ENCODE measurements at places on chromosomes 4 and X.

DNA sequence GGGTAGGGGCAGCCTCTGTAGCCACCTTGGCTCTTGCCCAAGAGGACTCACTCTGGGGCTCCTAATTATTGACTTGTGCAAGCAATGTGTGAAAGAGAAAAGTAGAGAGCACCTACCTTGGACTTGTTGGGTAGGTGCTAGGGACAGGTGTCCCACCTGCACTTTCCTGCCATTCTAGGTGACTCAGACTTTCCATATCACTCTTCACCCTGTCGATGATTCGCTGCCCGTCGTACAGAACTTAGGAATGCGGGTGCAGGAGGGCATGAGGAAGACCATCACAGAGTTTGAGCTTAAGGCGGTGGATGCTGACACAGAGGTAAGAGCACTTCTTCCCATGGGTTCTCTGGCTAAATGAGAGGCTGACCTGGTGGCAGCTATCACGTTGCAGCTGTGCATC, 87.3 kb upstream of the ANXA3 start:
- DNase-seq, result no peak

GRCh38 chr4:38868059-38868960, 704 bp downstream of the FAM114A1 start:
- no peak for DNase-seq

DNA sequence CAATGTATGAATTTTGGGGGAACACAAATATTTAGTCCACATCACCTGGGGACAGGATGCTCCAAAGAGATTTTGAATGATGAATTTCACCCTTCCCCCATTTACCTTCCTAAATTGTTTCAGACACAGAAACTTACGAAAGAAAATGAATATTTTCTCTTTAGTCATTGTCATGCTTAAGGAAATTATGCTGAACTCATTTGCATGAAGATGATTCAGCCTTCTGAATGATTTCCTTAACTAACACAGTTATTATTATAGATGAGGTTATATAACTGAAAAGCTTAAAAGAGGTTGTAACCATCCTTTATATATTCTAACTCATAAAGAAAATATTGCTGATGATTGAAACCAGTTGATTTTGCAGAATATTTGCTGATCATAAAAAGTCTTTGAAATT, 61.1 kb downstream of the KCNIP4 start:
- DNase-seq, result no peak

- no peak for DNase-seq
Observed at GRCh38 chrX:24229400-24229879, 79.9 kb downstream of the ZFX start.

- no peak for DNase-seq
Observed at GRCh38 chrX:101347859-101348451, 587 bp downstream of the TIMM8A start.

DNA sequence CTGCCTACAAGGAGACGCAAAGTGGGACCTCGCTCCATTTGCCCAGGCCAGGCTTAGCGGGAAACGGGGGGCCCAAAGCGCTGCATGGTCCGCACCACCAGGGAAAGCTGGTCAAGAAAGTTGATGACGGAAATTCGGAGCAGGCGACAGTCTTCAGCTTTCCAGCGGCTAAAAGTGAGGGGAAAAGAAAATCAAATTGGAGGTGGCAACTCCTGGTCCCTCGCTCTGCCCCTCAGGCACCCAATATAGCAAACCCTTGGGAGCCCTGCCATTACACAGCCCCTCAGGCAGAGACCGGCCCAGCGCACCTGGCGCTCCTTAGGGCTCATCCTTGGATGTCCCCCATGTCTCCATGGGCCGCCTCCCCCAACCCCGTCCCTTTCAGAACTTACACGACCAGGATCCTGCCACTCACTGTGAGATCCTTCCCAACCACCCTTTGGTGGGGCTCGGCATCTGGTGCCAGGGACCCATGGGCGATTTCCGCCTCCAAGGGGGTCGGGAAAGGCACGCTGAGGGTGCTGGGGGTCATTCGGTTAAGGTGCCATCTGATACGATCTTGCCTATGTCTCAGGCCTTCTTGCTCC, 1.1 kb downstream of the LAGE3 start:
- DNase-seq, result no peak

DNA sequence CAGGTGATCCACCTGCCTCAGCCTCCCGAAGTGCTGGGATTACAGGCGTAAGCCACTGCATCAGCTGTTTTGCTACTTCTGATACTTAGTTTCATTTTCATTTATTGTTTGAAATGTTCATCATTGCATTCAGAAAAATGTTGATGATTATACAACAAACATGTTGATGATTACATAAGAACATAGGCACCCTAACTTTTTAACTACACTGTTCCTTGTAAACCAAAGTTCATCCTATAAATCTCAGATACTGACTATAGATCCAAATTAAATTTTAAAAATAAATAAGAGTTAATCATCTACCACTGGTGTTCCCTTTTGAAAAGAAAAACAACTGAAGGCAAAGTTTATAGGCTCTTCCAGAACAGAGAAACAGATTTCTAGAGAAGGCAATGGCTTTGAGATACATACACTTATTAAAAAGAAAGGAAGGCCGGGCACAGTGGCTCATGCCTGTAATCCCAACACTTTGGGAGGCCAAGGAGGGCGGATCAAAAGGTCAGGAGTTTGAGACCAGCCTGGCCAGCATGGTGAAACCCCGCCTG, 23.4 kb downstream of the TRIM75 start:
- no peak for DNase-seq

GRCh38 chrX:109720947-109721346, 12.1 kb downstream of the ACSL4 start:
- DNase-seq, result no peak

GRCh38 chr4:3046162-3046561, 28.2 kb downstream of the HTT-AS start:
- DNase-seq, result no peak

DNA sequence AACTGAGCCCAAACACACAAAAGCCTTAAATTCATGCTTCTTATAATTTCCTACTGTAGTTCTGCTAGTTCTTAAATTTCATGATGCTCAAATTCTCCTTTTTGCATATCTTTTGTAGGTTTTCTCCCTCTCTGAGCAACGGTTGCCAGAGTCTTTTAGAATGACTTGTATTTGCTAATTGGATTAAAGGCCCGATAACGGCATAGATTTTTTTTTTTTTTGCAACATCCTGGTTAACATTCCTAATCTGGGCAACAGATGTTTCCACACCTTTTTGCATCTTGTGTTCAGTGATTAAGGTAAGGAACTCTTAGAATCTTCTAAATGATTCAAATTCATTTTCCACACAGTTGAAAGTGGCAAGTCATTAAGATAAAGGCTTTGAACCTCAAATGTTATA, 66.3 kb upstream of the ADGRG2 start:
- no peak for DNase-seq

DNA sequence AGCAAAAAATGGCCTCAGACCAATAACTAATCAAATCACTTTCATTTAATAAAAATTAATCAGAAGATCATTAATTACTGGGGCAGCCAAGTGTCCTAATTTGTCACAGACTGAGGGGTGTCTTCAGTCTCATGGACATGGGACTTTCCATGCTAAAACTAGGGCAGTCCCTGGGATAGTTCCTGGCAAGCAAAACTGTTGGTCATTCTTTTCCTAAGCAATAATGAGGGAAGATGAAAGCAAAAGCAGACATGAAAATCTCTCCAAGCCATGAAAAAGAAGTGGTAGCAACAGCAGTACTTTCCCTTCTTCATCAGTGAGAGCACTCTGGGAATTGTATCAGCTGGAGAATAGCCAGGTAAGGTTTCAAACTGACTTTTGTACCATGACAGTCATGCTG, 3.7 kb upstream of the ANTXR2 start:
- no peak for DNase-seq

- no peak for DNase-seq
Observed at GRCh38 chrX:34810916-34811315, 131.7 kb upstream of the FAM47B start.

GRCh38 chr4:150248181-150248580, 169.9 kb downstream of the DCLK2 start:
- DNase-seq, result no peak

GRCh38 chr4:183920512-183920911, 15.4 kb downstream of the STOX2 start:
- DNase-seq, result no peak

DNA sequence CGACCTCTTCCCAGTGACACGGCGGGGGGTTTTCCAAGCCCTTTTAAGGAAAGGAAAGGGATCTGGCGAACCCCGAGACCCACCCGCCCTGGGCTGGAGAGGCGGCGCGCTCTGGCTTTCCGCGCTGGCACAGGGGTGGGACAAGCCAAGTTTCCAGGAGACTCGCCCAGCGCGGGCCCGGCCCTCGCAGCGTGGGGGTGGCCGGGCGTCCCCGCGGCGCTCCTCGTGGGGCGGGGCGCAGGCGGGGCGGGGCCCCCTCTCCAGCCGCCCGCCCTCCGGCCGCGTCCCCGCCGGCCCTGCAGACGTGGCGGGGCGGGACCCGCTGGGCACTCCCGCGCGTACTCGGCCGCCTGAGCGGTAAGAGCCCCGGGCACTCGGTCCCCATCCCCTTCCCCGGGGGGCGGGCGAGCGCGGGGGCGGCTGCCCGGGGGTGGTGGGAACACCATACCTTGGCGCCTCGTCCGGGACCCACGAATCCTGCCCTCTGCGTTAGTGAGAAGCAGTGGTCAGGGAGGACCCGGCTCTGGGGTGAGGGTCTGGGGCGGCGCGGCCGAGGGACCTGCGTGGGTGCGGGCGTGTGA, at the start of gene FAM114A1:
Gene FAM114A1, plus strand, starts transcription at position 329 of the 581 bp plus-strand sequence. CDS start 10,273 bp downstream, outside the sequence.
- DNase-seq, result no peak

DNA sequence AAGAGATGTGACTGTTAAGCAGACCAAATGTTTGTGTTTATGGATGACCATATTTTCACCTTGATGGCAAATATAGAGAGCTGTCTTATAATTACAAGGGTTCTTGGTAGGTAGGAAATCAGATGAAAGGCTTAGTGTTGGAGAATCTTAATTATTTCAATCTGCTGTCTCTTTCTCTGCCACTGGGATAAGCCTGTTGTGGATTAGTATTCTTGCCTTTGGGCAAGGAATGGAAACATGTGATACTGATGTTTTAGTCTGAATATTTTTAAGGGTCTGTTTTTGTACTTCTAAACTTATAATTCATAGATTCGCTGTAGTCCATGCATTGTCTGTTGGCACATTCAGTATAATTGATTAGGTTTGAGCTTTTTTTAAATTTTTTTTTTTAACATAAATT, 23.7 kb upstream of the NUDT6 start:
- no peak for DNase-seq

DNA sequence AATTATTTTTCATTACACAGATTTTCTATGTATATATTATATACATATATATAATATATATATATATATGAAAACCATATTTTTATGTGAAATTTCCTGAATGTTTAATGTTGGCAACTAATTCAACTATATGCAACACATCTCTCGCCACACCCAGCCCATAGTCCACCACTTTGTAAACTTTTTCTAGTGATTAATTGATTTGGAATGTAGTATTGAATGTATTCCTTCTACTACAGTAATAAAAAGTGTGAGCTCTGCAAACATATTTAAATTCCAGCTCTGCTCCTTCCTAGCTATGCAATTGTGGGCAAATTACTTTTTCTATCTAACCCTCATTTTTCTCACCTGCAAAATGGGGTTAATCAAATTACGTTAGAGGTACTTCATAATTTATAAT, 187.8 kb downstream of the TEX11 start:
- no peak for DNase-seq

- no peak for DNase-seq
Observed at GRCh38 chr4:16418814-16419213, 192.5 kb upstream of the TAPT1 start.

GRCh38 chr4:184019667-184020623, 114.8 kb downstream of the STOX2 start:
- DNase-seq, result no peak

- DNase-seq, result no peak
Observed at GRCh38 chr4:127997534-127998388, 32.6 kb downstream of the ABHD18 start.

DNA sequence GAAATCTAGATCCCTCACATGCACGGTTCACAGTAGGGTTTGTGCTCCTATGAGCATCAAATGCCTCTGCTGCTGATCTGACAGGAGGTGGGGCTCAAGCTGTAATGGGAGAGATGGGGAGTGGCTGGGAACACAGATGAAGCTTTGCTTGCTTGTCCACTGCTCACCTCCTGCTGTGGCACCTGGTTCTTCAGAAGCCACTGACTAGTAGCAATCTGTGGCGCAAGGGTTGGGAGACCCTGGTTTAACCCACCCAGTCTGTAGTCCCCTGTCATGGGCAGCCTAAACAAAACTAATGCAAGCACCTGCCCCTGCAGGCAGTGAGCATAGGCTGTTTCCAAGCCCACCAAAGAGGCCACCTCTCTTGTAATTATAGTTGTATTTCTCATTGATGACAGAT, 116.6 kb downstream of the SHOX start:
- no peak for DNase-seq

DNA sequence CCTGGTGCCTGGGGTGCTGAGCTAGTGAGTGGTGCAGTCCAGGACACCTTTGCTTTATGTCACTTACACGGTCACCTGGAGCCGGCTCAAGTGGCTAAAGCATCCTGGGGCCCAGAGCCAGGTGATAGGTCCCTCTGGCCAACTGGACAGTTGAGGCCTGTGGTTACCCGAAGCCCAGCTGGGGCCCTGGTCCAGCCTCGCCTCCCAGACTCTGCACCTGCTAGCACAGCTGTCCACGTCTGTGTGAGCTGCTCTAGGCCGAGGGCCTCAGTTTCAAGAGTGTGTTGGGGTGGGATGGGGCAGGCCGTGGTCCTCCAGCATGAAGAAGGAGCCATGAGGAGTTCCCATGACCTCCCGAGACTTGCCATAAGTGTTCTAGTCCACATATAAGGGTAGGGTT, 7.7 kb upstream of the ADD1 start:
- DNase-seq, result no peak

DNA sequence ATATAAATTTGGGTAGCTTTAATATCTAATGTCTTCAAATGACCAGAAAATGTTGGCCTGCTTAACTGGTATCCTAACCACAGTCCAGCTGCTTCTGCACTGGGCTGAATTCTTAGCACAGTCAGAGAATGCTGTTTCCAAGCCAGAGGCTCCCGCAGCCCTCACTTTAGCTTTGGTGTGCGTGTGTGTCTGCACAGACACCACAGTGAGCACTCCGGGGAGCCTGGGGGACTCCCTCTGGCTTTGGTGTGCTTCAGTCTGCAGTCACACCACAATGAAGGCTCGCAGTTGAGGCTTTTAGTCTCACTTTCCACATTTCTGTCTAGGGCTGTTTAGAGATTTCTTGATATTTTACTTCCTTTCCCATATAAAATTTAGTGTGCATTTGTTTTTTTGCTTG, 53.6 kb downstream of the APOO start:
- no peak for DNase-seq

Data from DMS79 (cell line).